Activated naive CD4-positive, alpha-beta T cell treated with Interleukin-2 at 50 U/mL for 16 hours (primary cell): ENCODE measurements at places on chromosomes 4 and X.

- DNase-seq: no peak
Observed at GRCh38 chr4:25370242-25370641, 6.8 kb upstream of the ANAPC4 start.

GRCh38 chr4:187883049-187883448 is 112.5 kb upstream of the ZFP42 start:
- DNase-seq: no peak

DNA sequence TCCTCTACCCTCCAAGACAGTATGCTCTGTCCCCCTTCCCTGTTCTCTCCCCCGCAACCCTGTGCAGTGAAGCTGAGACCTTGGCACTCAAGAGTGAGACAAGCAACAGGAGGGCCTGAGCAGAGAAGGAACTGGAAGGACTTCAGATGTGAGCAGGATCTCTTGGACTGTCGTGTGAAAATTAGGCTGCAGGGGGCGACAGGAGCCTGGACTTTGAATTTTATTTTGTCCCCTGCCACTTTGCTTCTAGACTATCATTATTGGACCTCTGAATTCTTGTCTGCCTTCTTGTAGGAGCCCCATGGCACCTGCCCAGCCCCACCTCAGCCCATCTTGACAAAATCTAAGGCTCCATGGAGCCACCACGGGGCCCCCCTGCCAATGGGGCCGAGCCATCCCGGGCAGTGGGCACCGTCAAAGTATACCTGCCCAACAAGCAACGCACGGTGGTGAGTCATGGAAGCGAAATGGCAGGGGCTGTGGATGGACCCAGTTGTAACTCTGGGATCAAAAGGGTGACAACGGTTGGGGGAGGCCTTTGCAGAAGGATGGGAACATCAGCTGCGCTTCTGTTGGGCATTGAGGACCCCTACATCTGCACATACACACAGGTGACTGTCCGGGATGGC is 1.7 kb downstream of the ARAF start:
- DNase-seq: peak; percentile 35

- DNase-seq: no peak
Observed at GRCh38 chr4:66328803-66329574, 658.7 kb upstream of the EPHA5 start.

DNA sequence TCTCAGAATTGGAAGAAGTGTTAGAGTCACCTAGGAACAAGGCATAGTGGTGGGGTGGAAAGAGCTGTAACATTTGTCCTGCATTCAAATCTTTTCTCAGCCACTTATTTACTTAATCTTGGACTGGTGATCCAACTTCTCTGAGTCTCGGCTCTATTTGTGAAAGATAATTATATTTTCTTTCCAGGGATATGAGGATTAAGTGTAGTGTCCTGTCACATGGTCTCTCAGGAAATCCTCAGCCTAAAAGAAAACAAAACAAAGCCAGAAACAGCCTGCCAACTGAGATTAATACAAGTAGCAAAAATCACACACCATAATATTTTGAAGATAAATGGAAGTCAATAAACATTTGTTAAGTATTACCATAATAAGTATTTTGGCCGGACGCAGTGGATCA is 33.3 kb upstream of the ETNPPL start:
- no peak for DNase-seq

GRCh38 chr4:140100771-140101170 is 53.2 kb downstream of the MAML3 start:
- no peak for DNase-seq

DNA sequence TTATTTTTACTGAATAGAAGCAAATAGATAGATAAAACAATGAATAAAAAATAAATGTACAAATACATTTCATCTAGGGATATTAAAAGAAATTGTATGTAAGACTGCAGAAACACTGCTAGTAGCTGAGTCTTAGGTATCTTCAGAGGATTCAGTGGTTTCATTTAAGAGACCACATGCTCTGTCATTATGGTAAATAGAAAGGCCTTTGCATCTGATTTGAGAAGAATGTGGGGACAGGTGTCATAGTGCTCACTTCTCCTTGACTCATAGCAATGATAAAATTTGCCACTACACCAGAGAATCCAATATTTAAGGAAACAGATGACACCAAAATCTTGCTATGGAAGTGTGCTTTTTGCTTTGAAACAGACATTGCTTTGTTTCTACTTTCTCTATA is 59.8 kb upstream of the PPP1R2C start:
- no peak for DNase-seq
